Astrocyte of the cerebellum (primary cell): ENCODE measurements at places on chromosomes 7 and 10.

DNA sequence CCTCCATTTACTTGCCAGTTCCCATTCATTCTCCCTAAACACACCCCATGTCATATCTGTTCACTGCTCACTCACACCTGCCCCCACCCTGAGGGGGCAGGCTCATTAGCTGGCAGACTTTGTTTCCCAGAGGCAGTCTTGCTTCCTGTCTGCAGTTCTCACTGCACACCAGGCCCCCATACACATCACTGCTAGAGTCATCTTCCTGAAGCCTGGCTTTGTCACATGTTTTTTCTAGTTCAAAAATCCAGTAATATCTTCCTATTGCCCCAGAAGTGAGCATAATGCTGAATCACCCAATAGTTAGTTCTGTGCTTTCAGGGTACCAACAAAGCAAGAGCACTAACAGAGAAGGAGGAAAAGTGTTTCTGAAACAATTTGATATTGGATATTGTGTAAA is 1.9 kb downstream of the LRRC72 start:
- DNase-seq = no peak

- no peak for DNase-seq
Measured at GRCh38 chr7:931871-932650, 22.4 kb downstream of the ADAP1 start.

DNA sequence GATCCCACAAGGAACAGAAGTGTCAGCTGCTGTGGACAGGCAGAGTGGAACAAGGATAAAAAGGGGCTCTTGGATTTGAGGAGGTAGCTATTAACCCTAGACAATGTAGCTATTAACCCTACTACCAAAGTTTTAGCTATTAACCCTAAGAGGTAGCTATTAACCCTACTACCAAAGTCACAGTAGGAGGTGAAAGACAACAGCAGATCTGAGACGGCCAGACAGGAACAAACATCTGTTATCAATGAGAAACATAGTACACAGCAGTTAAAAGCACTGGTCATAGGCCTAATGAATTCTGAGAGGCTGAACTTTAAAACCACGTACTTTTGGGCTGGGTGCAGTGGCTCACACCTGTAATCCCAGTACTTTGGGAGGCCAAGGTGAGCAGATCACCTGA is 11.9 kb downstream of the ERCC6 start:
- no peak for DNase-seq

GRCh38 chr10:31702005-31702404 is 226.6 kb downstream of the ARHGAP12 start:
- DNase-seq = no peak

- no peak for DNase-seq
Measured at GRCh38 chr10:30940256-30940655, 91.4 kb downstream of the ZNF438 start.

DNA sequence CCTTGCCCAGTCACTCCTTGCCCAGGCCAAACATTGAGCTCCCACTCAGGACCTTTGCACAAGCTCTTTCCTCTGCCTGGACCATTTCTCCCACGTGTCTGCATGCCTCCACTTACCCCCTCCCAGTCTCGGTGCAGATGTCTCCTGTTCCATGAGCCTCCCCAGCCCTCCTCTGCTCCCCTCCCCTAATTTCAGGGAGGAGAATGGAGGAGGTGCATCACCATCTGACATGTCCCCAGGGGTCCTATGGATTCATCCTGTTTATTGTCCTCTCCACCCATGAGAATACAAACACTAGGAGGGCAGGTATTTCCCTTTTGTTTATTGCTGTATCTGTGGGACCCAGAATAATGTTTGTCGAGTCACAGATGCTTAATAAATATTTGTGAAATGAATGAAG is 8.6 kb upstream of the GRID2IP start:
- no peak for DNase-seq

DNA sequence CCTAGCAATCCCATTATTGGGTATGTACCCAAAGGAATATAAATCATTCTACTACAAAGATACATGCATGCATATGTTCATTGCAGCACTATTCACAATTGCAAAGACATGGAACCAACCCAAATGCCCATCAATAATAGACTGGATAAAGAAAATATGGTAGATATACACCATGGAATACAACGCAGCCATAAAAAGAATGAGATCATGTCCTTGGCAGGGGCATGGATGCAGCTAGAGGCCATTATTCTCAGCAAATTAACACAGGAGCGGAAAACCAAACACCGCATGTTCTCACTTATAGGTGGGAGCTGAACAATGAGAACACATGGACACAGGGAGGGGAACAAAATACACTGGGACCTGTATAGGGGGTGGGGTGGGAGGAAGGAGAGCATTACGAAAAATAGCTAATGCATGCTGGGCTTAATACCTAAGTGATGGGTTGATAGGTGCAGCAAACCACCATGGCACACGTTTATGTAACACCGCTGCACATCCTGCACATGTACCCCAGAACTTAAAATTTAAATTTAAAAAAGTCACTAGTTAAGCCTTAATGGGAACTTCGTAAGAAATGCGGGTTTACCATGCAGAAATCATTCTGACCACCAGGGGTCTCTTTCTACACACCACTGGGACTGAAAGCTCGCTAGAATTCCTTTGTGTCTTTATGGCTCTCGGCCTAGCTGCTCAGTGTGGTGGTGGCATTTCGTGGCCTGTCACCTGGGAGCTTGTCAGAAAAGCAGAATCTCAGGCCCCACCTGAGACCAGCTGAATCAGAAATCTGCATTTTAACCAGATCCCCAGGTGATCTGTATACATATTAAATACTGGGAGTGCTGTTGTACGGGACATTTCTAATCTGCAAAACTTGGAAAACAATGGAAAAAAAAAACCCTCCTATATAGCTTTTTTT is 9.5 kb downstream of the ANKRD1 start:
- DNase-seq = peak; percentile 58

- DNase-seq = no peak
Measured at GRCh38 chr7:78063758-78064157, 265.2 kb downstream of the PHTF2 start.

- no peak for DNase-seq
Measured at GRCh38 chr10:6951732-6952131, 371.7 kb upstream of the PRKCQ start.

GRCh38 chr7:106110885-106111654 is 1.0 kb downstream of the SYPL1 start:
- DNase-seq = no peak

DNA sequence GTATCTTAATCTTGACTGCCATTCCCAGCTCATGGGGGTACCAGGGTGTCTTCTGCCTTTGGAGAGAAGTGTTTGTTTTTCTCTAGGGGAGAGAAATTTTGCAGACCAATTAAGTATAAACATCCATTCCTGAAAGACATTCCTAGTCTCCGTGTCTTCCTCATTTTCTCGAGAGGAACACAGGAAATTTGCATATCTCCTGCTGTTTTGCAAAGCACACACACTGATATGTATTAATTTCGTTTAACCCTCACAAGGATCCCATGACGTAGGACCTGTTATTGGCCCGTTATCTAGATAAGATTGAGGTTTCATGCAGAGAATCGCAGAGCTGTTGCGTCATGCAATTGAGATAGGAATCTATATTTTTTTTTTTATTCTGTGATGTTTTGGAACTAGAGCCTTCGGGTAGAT is 944 bp downstream of the RHBDD2 start:
- peak; percentile 61 for DNase-seq

- no peak for DNase-seq
Measured at GRCh38 chr10:43816351-43817321, 168.0 kb upstream of the ZNF32 start.

- no peak for DNase-seq
Measured at GRCh38 chr7:84617265-84618030, 422.9 kb upstream of the SEMA3A start.

DNA sequence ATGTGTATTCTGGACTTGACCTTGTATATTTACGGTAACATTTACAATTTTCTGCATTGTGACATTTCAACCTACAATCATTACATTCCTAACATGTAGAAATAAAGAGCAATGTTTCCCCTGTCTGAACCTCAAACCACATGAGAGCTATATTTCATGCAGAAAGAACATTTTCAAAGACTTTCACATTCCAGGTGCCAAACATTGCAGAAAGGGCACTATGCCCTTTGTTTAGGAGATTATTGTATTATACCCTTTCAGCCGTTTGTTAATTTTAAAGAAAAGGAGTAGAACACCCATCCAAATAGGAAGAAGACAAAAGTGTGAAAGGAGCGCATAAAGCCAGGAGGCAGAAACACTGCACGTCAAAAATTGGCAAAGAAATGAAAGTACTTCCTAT is 260.4 kb downstream of the RELN start:
- peak; percentile 22 for DNase-seq

DNA sequence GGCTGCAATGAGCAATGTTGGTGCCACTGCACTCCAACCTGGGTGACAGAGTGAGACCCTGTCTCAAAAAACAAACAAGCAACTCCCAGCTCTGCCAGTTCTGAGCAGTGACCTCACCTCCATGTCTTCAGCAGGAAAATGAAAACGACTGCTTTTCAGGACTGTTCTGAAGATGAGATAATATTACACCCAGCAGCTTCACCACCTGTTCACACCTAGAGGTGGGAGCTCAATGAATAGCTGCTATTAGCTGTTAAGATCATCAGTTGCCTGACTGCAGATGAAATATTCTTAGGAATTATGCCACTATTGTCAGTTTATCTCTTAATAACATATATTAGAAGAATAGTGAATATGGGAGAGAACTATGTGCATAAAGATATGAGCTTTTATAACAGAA is 48.4 kb upstream of the CYTH3 start:
- DNase-seq = no peak

GRCh38 chr7:132573251-132573955 is 2.9 kb downstream of the PLXNA4 start:
- DNase-seq = no peak

GRCh38 chr10:27747096-27747451 is 1.5 kb upstream of the MKX start:
- no peak for DNase-seq

DNA sequence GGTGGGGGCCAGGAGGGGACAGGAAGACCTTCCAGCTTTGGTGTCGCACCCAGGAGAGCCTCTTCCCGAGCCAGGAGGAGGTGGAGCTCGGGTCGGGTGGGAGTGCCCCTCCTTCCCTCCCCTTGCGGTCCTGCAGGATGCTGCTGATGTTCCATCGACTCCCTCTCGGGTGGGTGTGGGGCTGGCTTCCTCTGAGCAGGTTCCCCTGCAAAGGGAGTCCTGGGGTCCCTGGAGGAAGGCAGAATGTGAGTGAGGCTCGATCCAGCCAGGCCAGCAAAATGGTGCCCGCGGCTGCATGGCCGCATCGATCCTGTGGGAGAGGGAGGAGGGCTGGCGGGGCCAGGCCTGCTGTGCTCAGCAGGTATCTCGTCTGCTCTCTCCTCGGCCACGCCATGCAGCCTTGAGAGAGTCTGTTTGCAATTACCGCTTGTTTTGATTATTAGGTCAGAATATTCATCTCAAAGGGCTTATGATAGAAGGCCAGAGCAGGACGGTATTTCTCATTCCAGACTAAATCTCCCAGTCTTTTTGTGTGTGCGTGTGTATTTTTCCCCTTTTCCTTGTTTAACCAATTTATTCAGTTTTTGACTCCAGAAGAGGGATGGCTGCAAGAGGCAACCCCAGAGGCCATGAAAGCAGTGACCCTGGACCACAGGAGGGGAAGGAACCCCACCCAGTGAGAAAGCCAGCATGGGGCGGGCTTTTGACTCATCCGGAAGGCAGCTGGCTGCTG is 137.3 kb upstream of the ZMIZ1 start:
- DNase-seq = peak; percentile 85

GRCh38 chr7:130831817-130832481 is 97.9 kb upstream of the KLF14 start:
- peak; percentile 38 for DNase-seq

DNA sequence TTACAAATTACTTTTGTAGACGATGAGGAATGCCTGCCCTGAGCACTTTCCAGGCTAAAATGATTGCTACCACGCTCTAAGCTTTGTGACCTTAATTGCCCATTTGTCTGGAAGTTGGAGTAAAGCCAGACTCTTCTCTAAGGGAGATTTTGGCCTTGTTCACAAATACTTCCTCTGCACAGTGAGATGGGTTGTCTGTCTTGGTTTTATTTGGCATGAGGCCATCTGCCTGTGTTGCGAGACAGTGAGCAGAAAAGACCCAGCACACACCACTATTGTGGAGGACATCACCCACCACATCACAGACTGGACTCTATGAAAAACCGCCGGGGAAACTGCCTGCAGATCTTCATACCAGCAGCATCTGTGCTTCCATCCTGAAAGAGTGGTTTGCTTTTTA is 138.4 kb downstream of the BICC1 start:
- DNase-seq = peak; percentile 71

- DNase-seq = no peak
Measured at GRCh38 chr7:8531991-8532515, 98.6 kb downstream of the NXPH1 start.

GRCh38 chr10:62153191-62153590 is 115.5 kb downstream of the RTKN2 start:
- no peak for DNase-seq

DNA sequence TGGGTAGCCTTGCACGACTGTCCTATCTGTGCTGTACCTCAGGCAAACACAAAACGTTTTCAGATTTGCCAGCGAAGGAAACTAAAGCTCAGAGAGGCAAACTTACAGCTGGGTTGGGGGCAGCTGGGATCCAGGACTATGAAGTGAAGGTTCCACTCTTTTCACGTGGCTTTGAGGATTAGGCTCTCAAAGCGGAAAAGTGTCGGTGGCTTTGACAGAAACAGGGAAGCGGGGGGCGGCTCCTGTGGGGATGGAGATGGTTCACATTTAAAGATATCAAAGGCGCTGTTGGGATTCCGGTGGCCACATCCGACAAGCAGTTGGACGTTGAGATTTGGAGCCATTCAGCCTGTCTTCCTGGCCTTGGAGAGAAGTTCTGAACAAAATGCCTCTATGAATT is 958.3 kb upstream of the ZNF722 start:
- DNase-seq = no peak

DNA sequence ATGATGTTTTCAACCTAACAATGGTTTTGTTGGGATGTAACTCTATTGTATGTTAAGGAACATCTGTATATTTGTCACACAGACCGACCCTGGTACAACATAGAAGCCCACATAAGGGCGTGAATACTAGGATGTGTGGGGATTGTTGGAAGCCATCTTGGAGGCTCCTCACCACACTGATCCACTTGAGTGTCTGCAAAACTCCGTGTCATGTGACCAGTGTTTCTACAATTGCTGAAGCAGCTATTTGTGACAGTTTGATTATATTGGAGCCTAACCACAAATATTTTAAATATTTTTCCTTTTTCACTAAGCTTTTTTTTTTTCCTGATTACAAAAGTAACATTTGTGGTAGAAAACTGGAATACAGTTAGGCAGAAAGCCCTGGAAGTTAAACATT is 27.9 kb downstream of the RALA start:
- DNase-seq = peak; percentile 47
